Tibial artery (tissue), 4 donors: ENCODE measurements at places on chromosomes 5 and 9.

DNA sequence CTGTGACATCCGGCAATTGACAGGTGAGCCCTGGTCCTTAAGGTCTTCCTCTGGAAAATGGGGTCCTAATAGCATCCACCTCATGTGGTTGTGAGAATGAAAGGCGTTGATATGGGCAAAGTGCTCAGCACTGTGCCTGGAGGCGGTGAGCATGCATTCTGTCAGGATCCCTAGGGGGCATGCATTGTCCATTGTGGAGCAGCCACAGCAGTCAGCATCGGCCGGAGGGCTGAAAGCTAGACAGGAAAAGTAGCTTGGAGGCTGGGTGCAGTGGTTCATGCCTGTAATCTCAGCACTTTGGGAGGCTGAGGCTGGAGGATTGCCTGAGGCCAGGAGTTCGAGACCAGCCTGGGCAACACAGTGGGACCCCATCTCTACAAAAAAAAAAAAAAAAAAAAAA is 122.2 kb downstream of the LHX2 start:
- no peaks in the 10 kb centered on the region for H3K36me3 ChIP-seq
- H3K27ac ChIP-seq: no peak overlapping the region
- no peaks in the 10 kb centered on the region for H3K4me1 ChIP-seq
- H3K4me3 ChIP-seq: no peak overlapping the region
- H3K27me3 ChIP-seq: no peaks in the 10 kb centered on the region

- no peaks in the 10 kb centered on the region for H3K27me3 ChIP-seq
- peak overlapping the region; percentile 30 for H3K4me3 ChIP-seq
- H3K4me1 ChIP-seq: peaks cover 3% of the 10 kb centered on the region
- no peaks in the 10 kb centered on the region for H3K36me3 ChIP-seq
These were observed 34.8 kb upstream of the TRIO start for GRCh38 chr5:14108170-14108996.

- DNase-seq: no peak
- H3K27ac ChIP-seq: no peak overlapping the region
- H3K4me1 ChIP-seq: no peaks in the 10 kb centered on the region
- H3K27me3 ChIP-seq: no peaks in the 10 kb centered on the region
- no peak overlapping the region for H3K4me3 ChIP-seq
These were observed 437.9 kb downstream of the EFNA5 start for GRCh38 chr5:107232788-107233187.

DNA sequence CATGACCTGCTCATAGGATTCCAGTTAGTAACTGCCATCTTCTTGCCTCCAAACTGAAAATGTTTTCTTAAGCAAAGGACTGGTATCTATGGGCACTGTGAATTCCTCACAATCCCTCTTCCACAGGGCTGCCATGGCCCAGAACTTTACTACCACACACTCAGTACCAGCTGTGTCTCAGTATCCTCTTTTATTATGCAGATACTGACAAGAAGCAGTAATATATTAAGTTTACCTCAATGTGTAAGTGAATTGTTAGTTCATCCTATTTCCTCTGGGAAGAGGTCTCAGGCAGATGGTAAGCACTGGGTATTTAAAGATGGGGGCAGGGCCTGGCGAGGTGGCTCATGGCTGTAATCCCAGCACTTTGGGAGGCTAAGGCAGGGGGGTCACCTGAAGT is 320.8 kb upstream of the RFX3 start:
- no peaks in the 10 kb centered on the region for H3K4me1 ChIP-seq
- no peak overlapping the region for H3K27ac ChIP-seq
- H3K27me3 ChIP-seq: no peaks in the 10 kb centered on the region
- H3K36me3 ChIP-seq: peaks cover 4% of the 10 kb centered on the region
- H3K4me3 ChIP-seq: no peak overlapping the region
- no peak for DNase-seq

DNA sequence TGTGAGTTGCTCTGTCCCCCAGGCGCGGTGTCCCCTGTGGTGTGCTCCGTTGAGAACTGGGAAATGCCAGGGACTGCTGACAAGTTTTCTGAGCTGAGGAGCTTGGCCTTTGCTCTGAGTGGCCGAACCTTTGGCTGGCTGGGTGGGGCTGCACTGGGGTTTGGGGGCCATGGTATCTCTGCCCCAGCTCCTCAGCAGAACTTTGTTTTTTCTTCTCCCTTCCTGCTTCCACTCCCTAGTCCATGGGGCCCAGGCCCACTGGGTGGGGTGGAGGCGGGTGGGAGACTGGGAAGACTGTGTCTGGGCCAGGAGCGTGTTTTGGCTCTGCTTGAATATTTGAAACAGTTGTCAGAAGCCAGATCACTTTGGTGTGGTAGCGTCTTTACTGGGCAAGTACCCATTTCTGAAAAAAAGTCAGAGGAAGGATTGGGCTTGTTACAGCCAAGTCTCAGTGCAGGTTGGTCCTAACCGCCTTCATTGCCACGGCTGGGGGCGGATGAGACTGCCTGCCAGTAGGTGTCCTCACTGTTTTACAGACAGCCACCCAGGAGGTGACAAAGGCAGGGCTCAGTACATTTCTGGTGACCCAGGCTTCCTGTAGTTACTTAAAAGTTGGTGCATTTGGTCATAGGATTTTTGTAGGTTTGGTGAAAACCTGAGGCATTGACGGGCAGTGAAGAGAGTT is 92.7 kb downstream of the DAB2IP start:
- H3K27ac ChIP-seq: peak overlapping the region; percentile 91
- H3K4me3 ChIP-seq: peak overlapping the region; percentile 61
- DNase-seq: peak; percentile 90
- H3K4me1 ChIP-seq: peaks cover 95% of the 10 kb centered on the region

GRCh38 chr9:127595611-127596010 is 16.5 kb upstream of the STXBP1 start:
- H3K4me3 ChIP-seq: no peak overlapping the region
- H3K36me3 ChIP-seq: no peaks in the 10 kb centered on the region
- no peaks in the 10 kb centered on the region for H3K27me3 ChIP-seq
- no peaks in the 10 kb centered on the region for H3K4me1 ChIP-seq
- DNase-seq: no peak
- no peak overlapping the region for H3K27ac ChIP-seq

GRCh38 chr9:18404434-18405029 is 69.4 kb upstream of the ADAMTSL1 start:
- no peak overlapping the region for H3K4me3 ChIP-seq
- H3K27ac ChIP-seq: no peak overlapping the region
- no peaks in the 10 kb centered on the region for H3K4me1 ChIP-seq
- no peaks in the 10 kb centered on the region for H3K27me3 ChIP-seq
- no peaks in the 10 kb centered on the region for H3K36me3 ChIP-seq

- H3K27ac ChIP-seq: no peak overlapping the region
- DNase-seq: no peak
- H3K27me3 ChIP-seq: no peaks in the 10 kb centered on the region
- no peaks in the 10 kb centered on the region for H3K36me3 ChIP-seq
- H3K4me3 ChIP-seq: no peak overlapping the region
- no peaks in the 10 kb centered on the region for H3K4me1 ChIP-seq
These were observed 209.0 kb upstream of the FBXL7 start for GRCh38 chr5:15290953-15291352.

- H3K36me3 ChIP-seq: no peaks in the 10 kb centered on the region
- no peak overlapping the region for H3K4me3 ChIP-seq
- DNase-seq: no peak
- H3K27me3 ChIP-seq: no peaks in the 10 kb centered on the region
These were observed 15.3 kb upstream of the GRXCR2 start for GRCh38 chr5:145887976-145888574.

DNA sequence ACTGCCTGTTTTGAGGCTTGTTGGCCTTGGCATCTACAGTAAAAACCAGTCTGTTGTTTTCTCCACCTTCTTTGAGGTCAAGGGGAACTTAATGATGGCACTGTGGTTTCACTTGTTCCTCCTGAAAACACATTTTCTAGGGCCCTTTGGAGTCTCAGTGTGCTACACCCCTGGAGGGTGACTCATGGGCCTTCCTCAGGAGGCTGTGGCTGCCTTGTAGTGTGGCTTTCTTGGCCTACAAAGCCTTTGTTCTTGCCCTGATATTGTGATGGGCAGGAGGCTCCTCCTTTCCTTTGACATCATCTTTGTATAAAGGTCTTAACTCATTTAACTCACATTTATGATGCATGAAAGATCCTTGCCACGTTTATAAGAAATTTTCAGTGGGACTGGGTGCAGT is 56.3 kb upstream of the GPBP1 start:
- no peaks in the 10 kb centered on the region for H3K4me1 ChIP-seq
- H3K27me3 ChIP-seq: no peaks in the 10 kb centered on the region
- no peak overlapping the region for H3K27ac ChIP-seq
- no peak for DNase-seq
- no peak overlapping the region for H3K4me3 ChIP-seq

- peaks cover 2% of the 10 kb centered on the region for H3K4me1 ChIP-seq
- no peak overlapping the region for H3K27ac ChIP-seq
- H3K4me3 ChIP-seq: no peak overlapping the region
- no peaks in the 10 kb centered on the region for H3K27me3 ChIP-seq
- DNase-seq: no peak
- H3K36me3 ChIP-seq: no peaks in the 10 kb centered on the region
These were observed 2.2 kb upstream of the GZMK start for GRCh38 chr5:55021821-55022220.

- no peaks in the 10 kb centered on the region for H3K27me3 ChIP-seq
- peaks cover 15% of the 10 kb centered on the region for H3K36me3 ChIP-seq
- no peak overlapping the region for H3K4me3 ChIP-seq
- H3K4me1 ChIP-seq: no peaks in the 10 kb centered on the region
- no peak for DNase-seq
These were observed 120.6 kb downstream of the TTLL11 start for GRCh38 chr9:121972501-121972981.

GRCh38 chr9:21030389-21031035 is 928 bp downstream of the HACD4 start:
- H3K27ac ChIP-seq: peak overlapping the region; percentile 84
- DNase-seq: no peak
- H3K36me3 ChIP-seq: no peaks in the 10 kb centered on the region

DNA sequence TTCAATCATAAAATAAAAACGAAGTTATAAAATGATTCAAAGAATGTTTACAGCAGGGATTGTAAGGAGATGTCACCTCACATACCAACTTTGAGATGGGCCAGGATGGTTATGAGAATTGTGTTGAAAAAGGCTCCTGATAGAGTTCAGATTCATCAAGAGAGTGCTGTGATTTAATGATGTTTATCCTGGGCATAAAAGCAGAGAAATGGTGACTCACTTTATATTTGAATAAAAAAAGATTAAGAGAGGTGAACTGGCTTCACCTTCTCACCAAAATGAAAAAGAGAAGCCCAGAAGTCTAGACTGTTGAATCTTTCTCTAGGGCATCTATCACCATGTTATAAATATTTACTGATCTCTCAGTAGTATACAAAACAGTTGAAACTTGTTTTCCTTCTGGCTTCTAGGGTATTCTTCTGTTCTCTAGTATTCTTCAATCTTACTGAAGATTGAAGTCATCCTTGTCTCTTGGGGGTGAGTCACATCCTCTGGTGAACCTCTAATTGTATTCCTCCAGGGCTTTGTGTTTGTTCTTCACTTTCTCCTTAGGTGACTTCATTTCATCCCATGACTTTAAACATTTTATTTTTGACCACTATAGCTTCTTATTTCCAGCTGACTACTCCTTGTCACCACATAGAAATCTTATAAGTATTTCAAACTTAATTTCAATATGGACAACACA is 1237.3 kb upstream of the C9orf72 start:
- H3K27me3 ChIP-seq: no peaks in the 10 kb centered on the region
- no peak overlapping the region for H3K4me3 ChIP-seq
- DNase-seq: no peak
- no peaks in the 10 kb centered on the region for H3K4me1 ChIP-seq
- no peaks in the 10 kb centered on the region for H3K36me3 ChIP-seq

GRCh38 chr9:82010711-82011110 is 22.1 kb downstream of the SPATA31D1 start:
- H3K4me3 ChIP-seq: no peak overlapping the region
- no peak for DNase-seq
- H3K27me3 ChIP-seq: no peaks in the 10 kb centered on the region
- no peaks in the 10 kb centered on the region for H3K4me1 ChIP-seq

DNA sequence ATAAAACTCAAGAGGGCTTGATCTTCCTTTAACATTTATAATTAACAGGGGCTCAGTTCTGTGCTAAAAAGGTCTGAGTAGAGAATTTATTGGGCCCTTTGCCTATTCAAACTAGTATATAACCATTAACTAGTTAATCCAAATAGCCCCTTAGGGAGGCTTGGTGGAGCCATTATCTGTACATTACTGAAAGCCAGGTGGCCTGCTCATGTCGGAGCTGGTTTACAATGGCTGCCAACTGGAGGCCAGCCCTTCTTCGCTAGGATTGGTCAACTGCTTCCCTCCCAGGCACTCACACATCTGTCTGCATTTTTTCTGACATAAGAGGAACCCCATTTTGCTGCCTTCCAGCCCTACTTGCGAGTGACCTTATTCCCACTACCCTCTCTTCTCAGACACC is 30.4 kb upstream of the NDFIP1 start:
- H3K4me3 ChIP-seq: no peak overlapping the region

GRCh38 chr5:92003806-92004205 is 620.7 kb upstream of the ARRDC3 start:
- DNase-seq: no peak
- H3K27me3 ChIP-seq: no peaks in the 10 kb centered on the region
- no peak overlapping the region for H3K4me3 ChIP-seq

DNA sequence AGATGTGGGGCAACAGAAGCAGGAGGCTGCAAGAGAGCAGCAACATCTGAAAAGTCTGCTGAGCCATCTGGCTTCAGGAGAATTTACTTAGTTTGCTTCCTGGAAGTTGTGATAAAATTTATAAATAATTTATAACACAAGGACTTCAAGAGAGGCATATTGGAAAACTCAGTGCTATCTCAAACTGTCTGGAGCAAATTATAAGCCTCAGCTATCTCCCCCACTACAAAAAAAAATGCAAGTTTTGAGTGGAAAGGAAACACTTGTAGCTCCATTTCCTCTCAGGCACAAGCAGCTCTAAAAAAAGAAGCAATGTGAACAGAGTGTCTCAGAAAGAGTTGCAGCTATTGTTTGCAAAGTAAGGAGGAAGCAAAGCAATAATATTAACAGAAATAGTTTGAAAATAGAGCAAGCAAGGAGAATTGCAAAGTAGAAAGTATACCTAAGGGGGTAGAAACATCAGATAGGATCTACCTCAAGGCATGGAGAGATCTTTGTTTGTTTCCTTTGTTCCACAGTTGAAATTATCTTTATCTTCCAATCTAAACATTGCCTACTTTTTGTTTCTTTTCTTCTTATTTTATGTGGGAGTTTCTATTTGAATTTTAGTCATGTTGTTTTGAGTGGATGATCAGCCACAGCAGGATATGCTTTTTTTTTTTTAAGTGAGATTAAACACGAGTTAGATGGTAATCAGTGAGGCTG is 55.9 kb upstream of the IL6ST start:
- DNase-seq: no peak
- H3K4me3 ChIP-seq: no peak overlapping the region
- H3K27me3 ChIP-seq: no peaks in the 10 kb centered on the region
- no peaks in the 10 kb centered on the region for H3K36me3 ChIP-seq

GRCh38 chr5:665956-666711 is 27.0 kb downstream of the TPPP start:
- no peak overlapping the region for H3K4me3 ChIP-seq
- H3K27me3 ChIP-seq: no peaks in the 10 kb centered on the region
- DNase-seq: no peak
- peaks cover 23% of the 10 kb centered on the region for H3K36me3 ChIP-seq
- H3K27ac ChIP-seq: no peak overlapping the region

GRCh38 chr9:16246785-16247184 is 623.7 kb downstream of the BNC2 start:
- H3K36me3 ChIP-seq: no peaks in the 10 kb centered on the region
- no peak overlapping the region for H3K27ac ChIP-seq
- no peaks in the 10 kb centered on the region for H3K27me3 ChIP-seq

- no peak for DNase-seq
- H3K4me1 ChIP-seq: no peaks in the 10 kb centered on the region
- no peak overlapping the region for H3K4me3 ChIP-seq
These were observed 39.8 kb upstream of the RANBP6 start for GRCh38 chr9:6055216-6055615.

- no peaks in the 10 kb centered on the region for H3K4me1 ChIP-seq
- no peak overlapping the region for H3K27ac ChIP-seq
- no peaks in the 10 kb centered on the region for H3K27me3 ChIP-seq
- DNase-seq: no peak
These were observed 397.4 kb downstream of the PIK3R1 start for GRCh38 chr5:68612972-68613371.
